ENCODE measurements at places on chromosomes 13 and 19.

DNA sequence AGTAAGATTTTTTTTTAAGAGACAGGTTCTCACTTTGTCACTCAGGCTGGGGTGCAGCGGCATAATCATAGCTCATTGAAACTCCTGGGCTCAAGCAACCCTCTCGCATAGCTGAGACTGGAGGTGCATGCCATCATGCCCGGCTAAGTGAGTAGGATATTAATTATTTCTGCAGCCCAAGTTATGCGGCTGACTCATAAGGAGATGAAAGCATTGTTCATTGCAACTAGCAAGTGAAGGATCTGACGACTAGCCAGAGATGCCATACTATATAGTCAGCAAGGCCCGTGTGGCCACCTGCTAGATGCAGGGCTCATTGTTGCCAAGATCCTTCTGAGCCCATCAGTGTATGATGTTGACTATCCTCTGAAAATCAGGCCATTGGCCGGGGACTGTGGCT is 45.2 kb downstream of the ABCC4 start:
- DNase-seq, result no peak

- no peak for DNase-seq
Observed at GRCh38 chr13:103030776-103031175, 35.4 kb downstream of the SLC10A2 start.

DNA sequence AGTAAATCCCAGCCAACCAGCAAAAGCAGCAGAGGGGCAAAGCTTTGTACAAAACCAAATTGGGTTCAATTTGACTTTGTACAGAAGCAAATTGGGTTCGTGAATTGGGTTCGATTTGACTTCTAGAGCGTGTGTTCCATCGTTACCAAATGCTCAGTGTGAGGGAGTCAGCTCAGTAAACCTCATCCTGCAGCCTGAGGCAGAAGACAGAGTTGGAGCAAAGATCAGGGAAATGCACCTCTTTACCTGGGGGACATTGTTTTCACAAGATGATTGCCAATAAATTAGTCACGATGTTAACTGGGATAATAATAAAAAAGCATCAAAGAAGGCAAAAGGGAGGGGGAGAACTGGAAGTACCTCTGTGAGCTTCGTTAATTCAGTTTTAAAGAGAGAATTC is 1.5 kb downstream of the RAB20 start:
- DNase-seq, result no peak

DNA sequence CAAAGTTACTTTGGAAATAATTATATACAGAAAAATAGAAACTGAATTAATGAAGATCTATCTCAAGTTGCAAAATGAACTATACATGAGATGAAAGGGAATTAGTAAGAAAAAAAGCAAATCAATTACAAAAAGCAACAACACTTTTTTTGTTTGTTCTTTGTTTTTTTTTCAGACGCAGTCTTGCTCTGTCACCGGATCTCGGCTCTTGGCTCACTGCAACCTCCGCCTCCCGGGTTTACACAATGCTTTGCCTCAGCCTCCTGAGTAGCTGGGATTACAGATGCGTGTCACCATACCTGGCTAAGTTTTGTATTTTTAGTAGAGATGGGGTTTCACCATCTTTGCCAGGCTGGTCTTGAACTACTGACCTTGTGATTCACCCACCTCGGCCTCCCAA is 2.2 kb downstream of the ZNF415 start:
- DNase-seq, result no peak

DNA sequence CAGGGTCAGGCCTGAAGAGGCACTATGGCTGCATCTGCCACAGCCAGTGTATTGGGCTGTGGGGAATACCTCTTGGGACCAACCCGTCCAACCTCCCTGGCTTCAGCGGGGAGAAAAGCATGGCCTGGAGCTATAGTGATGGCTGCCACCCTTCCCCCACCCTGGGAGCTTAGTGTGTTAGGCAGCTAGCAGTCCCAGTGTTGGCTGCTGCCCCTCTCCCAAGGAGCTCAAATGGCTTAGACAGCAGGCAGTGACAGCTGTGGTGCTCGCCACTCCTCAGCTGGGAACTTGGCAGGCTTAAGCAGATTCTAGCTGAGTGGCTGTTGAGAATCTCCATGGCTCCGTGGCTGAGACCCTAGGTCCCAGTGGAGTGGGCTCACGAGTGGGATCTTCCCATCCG is 19.7 kb downstream of the ACOD1 start:
- no peak for DNase-seq

- no peak for DNase-seq
Observed at GRCh38 chr13:100506154-100506553, 82.4 kb downstream of the GGACT start.

- no peak for DNase-seq
Observed at GRCh38 chr13:27199696-27200095, 28.1 kb upstream of the USP12 start.

DNA sequence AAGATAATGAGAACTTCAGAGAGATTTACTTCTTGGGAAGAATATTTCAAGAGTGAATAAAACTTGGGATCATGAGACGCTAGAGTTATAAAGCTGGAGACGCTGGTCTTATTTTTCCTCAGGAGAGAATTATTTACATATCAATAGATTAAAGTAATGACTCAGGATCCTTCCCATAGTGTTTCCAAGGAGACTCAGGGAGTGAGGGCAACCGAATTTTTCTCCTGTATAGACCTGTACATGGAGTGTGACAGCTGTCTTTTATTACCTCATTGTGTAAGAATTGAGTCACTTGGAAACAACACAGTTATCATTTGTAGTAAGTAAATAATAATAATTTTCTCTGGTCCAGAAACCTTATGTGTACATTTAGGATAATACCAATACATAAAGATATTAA is 1905.5 kb downstream of the OLFM4 start:
- no peak for DNase-seq

GRCh38 chr13:113881614-113882266 is 17.9 kb upstream of the GAS6 start:
- no peak for DNase-seq

DNA sequence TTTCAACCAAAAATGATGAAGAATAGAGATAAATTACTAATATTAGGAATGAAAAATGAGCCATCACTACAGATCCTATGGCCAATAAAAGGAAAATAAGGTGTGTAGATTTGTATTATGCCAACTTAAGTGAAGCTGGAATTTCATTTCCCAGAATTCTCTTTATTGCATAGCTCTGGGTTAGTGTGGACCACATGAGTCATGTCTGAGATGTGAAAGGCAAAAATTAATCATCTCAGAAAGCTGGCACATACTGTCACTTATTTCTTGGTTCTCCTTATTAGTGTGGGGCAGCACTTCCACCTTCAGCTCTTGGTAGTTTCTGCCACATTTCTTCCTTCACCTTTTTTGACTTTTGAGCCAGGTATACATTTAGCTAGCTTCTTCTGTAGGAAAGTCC is 82.6 kb downstream of the KATNAL1 start:
- no peak for DNase-seq

GRCh38 chr13:103663996-103664395 is 597.8 kb upstream of the SLC10A2 start:
- no peak for DNase-seq

- peak; percentile 33 for DNase-seq
Observed at GRCh38 chr13:98919566-98919965, 58.3 kb downstream of the DOCK9 start.

GRCh38 chr13:113399755-113400149 is 35.8 kb upstream of the GRTP1 start:
- no peak for DNase-seq

GRCh38 chr13:79802389-79803085 is 321.6 kb downstream of the NDFIP2 start:
- DNase-seq, result no peak

- DNase-seq, result peak; percentile 8
Observed at GRCh38 chr13:32840989-32841713, 175.1 kb upstream of the KL start.

- DNase-seq, result no peak
Observed at GRCh38 chr19:49953416-49953815, 7.6 kb downstream of the SIGLEC11 start.

- DNase-seq, result no peak
Observed at GRCh38 chr13:43389983-43390382, 366.6 kb downstream of the DNAJC15 start.

DNA sequence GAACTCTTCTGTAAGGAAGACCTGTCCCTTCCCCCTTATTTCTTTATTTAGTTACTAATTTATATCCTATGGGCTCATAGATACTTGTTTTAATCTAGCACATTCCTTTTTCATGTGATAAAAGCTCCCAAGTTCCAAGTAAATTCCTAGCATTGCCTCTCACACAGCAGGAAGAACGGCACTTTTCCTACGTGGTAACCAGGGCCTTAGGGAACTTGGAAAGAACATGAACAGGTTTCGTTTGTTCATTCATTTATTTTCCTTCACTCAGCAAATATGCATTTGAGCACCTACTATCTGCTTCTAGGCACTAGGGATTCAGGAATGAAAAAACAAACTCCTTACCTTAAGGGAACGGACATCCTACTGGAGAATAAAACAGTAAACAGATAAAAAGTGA is 125.1 kb downstream of the SIPA1L3 start:
- DNase-seq, result no peak

DNA sequence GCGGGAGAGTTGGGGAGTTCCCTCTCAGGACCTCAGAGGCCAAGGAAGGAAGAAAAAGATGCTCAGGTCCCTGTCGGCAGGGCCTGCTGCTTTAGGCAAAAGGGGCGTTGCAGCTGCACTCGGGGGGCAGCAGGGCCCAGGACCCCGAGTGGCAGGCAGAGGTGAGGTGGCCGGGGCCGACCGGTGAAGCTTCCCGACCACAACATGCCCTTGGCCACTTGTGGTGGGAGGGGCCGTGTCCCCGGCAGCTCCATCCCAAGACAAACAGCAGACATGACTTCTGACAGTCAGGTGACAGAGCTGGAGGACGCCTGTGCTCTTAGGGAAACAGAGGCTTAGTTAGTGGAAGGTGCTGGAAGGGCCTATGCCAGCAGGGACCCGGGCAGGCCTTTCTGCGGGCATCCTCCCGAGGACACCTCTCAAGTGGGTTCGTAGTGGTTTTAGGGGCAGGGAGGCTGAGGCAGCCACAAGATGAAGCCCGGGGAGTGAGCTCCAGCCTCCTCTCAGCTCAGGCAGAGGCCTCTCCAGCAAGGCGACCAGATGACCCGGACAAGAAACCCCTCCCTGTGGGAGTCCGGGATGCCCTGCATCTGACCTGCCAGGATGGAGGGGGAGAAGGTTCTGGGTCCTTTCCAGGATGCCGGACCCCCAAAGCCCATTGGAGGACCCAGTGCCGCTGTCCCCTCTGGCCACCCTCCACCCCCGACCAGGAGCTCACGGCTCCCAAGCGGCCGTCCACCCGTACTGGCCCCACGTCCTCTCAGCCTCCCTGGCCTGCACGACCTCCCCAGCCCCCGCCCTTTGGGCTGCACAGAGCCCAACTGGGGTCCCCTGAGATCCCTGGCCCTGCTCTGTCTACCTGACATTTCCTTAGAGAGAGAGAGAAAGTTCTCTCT is 24.2 kb downstream of the BTBD2 start:
- no peak for DNase-seq

- DNase-seq, result no peak
Observed at GRCh38 chr19:5059213-5059574, 90.3 kb downstream of the KDM4B start.

DNA sequence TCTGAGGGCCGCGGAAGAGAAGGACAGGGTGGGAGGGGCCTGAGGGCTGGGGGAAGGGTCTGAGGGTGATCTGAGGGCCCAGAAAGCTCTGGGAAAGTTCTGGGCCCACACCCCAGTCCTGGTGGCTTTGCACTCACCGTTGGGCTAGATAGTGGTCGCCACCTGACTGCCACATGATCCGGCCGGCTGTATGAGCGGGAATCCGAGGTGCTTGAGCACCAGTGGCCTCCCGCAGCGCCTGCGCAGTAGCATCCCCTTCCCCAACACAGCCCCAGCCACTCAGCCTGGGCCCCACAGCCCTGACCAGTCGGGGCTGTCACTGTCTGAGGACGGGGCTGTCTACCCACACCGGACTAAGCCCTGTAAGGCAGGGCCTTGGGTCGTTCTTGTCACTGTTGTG is 15.0 kb downstream of the PRODH2 start:
- no peak for DNase-seq

DNA sequence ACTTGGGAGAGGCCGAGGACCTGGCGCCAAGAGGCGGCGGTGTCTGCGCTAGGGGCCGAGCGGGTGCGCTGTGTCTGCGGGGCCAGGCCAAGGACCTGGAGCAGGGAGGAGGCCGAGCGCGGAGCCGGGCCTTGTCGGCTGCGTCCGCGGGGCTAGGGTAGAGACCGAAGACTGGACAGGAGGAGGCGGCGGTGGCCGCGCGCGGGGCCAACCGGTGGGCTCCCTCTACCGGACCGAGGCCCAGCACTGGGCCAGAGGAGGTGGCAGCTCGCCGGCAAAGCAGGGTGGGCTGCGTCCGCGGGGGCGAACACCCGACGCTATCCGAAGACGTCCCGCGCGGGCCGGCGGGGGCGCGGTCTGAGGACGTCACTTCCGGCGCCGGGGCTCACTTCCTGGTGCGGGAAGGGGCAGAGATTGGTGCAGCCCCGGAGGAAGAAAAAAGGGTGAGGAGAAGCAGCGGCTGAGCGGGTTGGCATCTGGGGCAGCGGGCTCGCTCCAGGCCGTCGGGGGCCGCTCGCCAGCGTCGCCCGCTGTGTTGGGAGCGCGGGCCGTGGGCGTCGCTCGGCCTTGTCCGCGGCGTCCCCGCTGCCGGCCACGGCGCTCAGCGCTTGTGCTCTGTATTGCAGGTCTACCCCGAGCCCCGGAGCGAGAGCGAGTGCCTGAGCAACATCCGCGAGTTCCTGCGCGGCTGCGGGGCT is 38.3 kb downstream of the ARHGEF7 start:
- DNase-seq, result peak; percentile 92

GRCh38 chr13:43391036-43391435 is 367.6 kb downstream of the DNAJC15 start:
- DNase-seq, result no peak

DNA sequence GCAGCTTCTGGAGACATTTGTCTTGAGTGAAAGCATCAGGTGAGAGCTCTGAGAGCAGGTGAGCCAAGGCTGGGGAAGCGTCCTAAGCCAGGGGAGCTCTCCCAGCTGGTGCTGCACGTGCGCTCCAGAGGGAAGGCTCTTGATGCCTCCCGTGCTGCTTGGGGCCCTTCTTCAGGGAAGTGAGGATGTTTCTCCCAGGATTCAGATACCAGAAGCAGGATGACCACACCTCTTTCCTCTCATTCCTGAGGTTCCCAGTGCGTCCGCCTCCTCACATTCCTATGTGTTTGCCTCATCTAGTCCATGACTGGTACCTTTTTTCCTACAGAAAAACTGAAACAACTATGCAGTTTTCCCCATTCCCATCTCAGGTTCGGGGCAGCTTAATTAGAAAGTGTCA is 231.0 kb upstream of the IRS2 start:
- DNase-seq, result no peak

Data from activated naive CD4-positive, alpha-beta T cell treated with anti-CD3 and anti-CD28 coated beads, Interleukin-2, amount 50 U/mL, for 72 hours (primary cell).